Aorta (tissue), 5 donors: ENCODE measurements at places on chromosomes 2 and 18. TPM values are rescaled to one million over a fixed set of nuclear protein-coding genes. Genes with fewer than 3 reads are reported as not detected.

DNA sequence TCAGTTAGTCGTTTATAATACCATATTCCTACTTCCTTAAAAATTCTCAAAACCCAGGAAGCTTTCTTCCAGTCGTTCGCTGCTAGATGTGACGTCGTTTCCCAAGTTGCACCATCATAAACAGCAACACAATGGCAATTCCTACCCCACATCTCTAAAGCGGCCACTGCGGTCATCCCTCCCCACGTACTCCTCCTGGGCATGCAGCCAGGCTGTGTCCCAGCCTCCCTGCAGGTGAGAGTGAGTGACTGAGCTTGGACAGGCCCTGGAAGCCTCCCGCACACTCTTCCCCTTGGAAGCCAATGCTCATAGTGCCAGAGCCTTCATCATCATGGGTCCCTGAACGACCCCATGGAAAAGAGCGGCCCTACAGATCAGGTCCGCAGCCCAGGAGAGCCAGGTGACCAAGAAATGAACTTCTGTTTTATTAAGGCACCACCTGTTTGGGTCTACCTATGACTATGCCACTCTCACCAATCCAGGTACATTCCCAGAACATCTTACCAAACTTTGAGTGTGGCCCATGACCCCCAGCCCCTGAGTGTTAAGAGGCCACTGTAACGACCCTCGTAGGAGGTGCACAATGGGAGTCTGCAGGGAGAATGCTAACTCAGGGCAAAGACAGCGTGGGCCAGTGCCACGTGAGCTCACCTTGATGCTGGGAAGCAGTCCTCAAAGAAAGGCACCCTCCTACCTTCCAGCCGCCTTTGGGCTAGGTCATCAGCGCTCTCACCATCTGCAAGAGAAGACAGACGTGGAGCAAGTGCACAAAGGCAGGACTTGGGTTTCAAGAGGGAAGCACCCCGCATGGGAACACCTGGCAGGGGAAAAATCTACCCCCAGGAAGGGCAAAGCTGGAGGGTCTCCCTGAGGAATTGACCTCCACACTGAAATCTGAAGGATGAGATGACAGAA, 74.7 kb upstream of the RAB6C start:
- no peak for DNase-seq

CAPN14 gene
- 0.21 TPM for total RNA-seq

- DNase-seq, result no peak
Measured at GRCh38 chr2:190940454-190940853, 59.8 kb downstream of the GLS start.

DNA sequence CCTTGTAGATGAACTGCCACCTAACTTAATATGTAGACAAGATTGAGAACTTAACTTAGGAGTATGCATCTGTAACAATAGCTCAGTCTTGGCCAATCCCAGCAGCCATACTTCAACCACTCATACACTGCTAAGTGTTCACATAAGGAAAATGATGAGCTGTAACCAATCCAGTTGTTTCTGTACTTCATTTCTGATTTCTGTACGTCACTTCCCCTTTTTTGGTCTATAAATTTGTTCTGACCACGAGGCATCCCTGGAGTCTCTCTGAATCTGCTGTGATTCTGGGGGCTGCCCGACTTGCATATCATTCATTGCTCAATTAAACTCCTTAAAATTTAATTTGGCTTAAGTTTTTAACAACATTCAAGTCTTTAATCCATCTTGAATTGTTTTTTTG, 6.4 kb downstream of the SH3YL1 start:
- no peak for DNase-seq

- no peak for DNase-seq
Measured at GRCh38 chr2:98012561-98012991, 16.8 kb upstream of the TMEM131 start.

DNA sequence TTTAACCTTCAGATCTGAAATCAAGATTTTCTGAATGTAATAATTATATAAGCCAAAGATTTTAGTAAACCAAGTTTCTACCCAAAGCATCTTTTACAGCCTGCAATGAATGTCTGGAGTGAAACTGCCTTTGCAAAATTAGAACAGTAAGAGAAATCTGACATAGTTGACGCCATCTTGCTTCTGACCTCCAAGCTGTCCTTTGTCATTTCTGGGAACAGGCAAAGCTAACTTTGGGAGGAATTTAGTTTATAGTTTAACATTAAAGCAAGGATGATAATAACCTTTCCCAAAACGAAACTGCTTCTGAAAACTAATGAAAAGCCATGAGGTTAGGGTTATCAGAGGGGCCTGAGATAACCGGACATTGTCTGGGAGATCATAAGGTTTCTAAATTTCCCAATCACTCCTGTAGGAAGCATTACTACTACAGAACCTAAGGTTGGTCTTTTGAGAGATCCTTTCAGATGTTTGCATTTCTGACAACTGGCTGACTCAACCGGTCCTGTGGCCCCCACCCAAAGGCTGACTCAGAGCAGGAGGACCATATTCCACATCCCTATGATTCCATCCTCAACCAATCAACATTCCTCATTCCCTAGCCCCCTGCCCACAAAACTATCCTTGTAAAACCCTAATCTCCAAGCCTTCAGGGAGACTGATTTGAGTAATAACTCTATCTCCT, 124.5 kb downstream of the TMEM131 start:
- peak; percentile 80 for DNase-seq

PMAIP1 gene
- 1.3 TPM for total RNA-seq

DNA sequence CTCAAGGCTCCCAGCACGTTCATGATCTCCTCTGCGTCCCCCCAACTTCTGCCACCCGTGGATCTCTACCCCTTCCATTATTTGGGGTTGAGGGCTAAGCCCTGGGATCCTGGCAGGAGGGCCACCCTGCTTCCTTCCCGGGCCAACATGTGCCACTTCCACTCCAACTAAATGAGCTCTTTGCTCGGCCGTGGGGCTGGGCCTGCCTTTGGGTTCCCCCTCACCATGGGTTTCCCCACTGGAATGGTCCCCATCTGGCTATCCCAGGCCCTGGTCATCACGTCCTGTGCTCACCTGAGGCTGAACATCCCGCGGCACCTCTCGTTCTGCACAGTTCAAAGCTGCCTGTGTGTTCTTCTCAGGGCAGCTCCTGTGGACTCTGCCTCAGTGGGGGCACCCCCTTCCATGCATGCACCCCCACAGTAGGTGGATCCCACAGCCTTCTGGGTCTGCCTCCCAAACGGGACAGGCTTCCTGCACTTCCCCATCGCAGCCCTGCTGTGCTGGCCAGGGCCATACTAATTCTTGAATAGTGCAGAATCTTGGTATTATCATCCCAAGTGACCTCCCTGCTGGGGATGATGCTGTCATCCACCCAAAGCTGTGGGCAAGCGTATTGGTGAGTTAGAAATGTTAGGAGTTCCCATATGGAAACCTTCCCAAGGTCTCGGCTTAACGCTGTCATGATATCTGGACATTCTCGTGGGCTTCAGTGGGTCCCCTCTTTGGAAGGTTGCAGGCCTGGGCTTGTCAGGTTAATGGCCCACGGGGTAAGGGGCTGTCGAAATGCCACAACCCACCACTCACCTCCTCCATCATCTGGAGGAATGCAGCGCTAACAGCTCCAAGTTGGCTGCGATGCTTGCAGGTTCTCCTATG, 150.5 kb upstream of the TWIST2 start:
- DNase-seq, result no peak
